BJ (cell line): ENCODE measurements at places on chromosomes 7 and 10. TPM values are rescaled to one million over a fixed set of nuclear protein-coding genes. Genes with fewer than 3 reads are reported as not detected.

GRCh38 chr7:74306730-74307469, 17.7 kb downstream of the CLIP2 start:
- DNase-seq: peak; percentile 47

Gene PTPN20
- 0.04 TPM in 1 of 2 replicates, not detected in the other for polyA plus RNA-seq

- no peak for DNase-seq
Measured at GRCh38 chr7:132877573-132877972, 204.3 kb downstream of the CHCHD3 start.

DNA sequence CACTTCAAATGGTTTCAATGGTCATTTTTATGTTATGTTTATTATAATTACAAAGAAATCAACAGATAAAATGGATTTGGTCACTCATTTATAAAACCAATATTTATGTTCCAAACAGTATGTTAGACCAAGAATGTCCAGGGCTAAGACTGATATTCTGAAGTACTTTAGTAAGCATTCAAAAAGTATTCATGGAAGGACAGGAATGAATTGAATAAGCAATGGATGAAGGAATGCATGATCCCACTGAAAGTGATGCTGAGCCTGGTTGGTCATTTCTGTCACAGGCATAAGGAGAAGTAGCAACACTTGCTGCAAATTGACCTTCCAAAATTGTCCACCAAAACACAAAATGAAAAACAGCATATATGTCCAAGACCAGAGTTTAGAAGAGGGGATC, 189.0 kb upstream of the CELF2 start:
- DNase-seq: no peak

DNA sequence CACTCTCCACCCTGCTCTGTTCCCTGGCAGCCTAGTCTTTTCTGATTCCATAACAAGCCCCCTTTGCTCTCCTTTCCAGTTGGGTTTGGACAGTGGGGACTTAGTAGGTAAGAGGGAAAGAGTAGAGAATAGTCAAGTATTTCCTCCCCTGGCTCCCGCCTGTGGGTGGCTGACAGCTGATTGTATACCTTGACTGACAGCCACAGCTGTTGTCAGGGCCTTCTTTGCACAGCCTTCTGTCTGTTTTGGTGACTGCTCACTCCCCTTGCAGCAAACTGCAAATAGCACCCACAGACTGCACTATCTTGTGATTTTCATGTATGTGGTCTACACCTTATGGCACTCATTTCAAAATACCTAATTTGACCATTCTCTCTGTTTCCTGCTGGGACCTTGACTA, 486.3 kb downstream of the ACTR3B start:
- no peak for DNase-seq

DNA sequence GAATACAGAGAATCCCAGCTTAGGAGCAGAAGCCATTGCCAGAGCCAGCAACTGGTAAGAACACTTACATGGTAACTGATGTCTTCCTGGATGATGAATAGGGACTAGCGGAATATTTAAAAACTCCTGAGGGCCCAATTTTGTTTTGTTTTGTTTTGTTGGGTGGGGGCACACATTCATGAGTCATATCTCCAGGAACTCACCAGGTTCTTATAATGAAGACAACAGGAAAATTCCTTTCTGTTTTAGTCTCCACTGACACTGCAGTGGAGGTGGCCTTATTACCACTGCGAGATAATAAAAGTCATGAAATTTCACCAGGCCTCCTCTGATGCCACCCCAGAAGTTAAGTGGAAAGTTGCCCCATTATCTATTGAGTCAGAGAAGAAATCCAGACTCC, 6.6 kb upstream of the CUZD1 start:
- no peak for DNase-seq

Gene NPFFR1
- not detected in 2 replicates for polyA plus RNA-seq

- no peak for DNase-seq
Measured at GRCh38 chr10:72756674-72757385, 64.9 kb downstream of the MCU start.

DNA sequence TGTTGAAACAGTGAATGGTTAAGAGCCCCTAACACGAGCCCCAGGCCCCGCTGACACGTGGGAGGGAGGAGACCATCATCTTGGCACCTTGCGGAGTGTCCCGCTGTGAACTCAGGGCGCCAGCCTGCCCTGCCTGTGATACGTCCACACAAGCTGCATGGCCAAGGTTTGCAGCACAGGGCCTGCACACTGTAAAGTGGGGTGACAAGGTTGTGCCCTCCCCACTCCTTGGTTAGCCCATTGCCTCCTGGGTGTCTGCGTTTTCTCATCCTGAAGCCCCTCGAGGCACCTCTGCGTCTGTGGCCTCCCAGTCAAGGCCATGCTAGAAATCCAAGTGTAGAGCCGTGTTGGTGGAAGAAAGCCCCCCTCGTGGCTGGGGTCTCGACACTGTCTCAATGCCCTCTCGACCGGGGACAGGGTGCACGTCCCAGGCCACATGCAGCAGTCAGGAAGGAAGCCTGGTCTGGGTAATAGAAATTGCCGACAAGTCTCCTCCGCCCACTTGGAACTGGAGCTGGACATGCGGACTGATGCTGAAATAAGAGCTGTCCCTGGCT, 192.1 kb downstream of the DNAJB6 start:
- DNase-seq: no peak

GRCh38 chr7:20440472-20441105, 109.9 kb downstream of the ITGB8 start:
- DNase-seq: no peak

DNA sequence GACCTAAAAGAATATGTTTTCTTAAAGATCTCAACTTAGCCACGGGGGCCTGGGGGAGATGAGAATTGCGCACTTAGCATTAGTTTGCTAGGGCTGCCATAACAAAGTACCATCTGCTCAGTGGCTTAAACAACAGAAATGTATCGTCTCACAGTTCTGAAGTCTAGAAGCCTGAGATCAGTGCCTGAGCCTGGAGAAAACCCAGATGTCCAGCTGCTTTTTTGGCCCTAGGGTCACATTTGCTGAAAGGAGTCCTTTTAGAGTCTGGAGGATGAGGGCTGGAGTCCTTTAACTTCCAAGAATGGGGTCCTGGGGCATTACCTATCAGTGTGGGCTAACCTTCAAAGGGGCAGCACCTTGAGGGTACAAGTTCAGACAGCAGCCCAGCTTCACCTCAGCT, 48.2 kb downstream of the SMURF1 start:
- no peak for DNase-seq

- DNase-seq: no peak
Measured at GRCh38 chr10:125149036-125149679, 11.2 kb downstream of the CTBP2 start.

DNA sequence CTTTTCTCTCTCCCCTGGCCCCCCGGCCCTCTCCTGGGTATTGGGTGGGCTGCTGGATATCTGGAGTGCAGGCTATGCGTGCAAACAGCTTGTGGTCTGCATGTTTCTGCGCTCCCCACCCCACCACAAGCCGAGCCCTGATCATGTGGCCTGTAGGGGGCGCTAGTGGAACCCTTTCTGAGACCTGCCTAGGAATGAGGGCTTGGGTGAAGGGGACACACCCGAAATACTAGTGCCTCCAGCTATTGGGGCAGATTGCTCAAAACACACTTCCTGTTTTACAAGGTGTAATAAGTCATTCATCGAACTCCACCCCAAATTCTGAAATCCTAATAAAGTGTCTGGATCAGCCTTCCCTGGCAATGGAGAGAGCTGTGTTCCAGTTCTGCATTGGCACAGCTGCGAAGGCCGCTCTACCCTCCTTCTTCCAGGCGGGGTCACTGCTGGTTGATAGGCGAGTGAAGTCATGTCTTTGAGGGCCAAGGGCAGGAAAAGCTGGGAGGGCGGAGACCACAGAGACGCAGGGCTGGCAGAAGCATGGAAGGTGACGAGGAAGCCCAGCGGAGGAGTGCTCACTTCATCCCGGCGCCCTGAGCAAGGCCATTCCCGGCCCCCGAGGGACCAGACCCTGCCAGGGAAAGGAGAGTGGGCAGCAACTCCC, 19.8 kb upstream of the PRRT4 start:
- DNase-seq: no peak

- DNase-seq: no peak
Measured at GRCh38 chr10:33101392-33101787, 143.4 kb upstream of the ITGB1 start.
